Fibroblast of villous mesenchyme (primary cell): ENCODE measurements at places on chromosomes 1 and 21. TPM values are rescaled to one million over a fixed set of nuclear protein-coding genes. Genes with fewer than 3 reads are reported as not detected.
A peak's percentile ranks its signal among the peaks of the same experiment; 100 is the strongest.

DNA sequence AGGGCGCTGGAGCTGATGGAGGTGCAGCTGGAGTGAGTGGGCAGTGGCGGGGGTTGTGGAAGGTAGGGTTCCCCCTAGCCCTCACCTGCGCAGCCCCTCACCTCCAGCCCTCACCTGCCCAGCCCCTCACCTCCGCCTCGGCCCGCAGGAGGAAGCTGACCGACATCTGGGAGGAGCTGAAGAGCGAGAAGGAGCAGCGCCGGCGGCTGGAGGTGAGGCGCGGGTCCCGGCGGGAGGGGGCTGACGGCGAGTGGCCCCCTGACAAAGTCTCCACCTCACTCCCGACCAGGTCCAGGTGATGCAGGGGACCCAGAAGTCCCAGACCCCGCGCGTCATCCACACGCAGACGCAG lies 2.7 kb downstream of the EVA1B start:
- DNase-seq = no peak

- DNase-seq = peak; percentile 88
These were observed 47.8 kb downstream of the SKI start for GRCh38 chr1:2275796-2276536.

DNA sequence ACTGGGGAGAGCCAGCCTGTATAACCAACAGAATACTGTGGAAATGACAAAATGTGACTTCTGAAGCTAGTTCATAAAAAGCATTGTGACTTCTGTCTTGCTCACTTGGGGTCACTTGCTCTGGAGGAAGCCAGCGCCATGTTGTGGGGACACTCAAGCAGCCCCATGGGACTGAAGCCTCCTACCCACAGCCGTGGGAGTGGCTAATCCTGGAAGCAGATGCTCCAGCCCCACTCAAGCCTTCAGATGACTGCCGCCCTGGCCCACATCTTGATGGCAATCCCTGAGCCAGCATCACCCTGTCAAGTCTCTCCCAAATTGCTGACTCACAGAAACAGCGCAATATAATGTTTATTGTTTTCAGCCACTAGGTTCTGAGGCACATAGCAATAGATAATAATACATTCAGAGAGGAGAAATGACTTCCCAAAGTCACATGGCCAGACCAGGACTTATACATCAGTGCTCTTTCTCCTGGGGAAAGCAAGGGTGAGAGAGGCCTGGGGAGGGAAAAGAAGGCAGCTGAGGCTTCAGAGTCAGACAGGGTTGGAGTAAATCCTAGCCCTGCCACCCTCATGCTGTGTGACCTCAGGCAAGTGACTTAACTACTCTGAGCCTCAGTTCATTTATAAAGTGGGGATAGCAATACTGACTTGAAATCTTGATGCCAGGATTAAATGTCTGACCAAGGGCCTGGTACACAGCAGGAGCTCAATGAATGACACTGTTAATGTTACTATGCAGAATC lies 5.0 kb upstream of the TNFRSF8 start:
- no peak for DNase-seq

DNA sequence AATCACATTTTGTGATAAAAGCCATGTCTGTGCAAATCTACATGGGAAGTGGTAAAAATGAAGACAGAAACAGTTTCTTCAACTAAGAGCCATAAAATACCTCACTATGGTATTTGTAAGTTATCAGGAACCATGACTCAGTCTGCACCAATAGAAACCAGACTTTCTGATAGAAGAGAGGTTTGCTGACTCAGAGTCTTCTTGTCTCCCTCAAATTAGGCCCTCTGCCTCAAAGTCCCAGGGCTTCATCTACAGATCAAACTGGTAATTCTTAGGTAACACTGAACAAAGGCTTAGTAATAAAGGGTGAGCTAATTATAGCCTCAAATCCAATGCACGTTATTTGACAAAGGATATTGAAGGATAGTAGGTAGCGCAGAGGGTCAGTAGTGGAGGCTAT lies 30.9 kb upstream of the SSX2IP start:
- peak; percentile 61 for DNase-seq

GRCh38 chr1:217674028-217674729 lies 43.0 kb downstream of the SPATA17 start:
- DNase-seq = no peak

GRCh38 chr1:197463142-197463541 lies 195.1 kb downstream of the CRB1 start:
- no peak for DNase-seq

DNA sequence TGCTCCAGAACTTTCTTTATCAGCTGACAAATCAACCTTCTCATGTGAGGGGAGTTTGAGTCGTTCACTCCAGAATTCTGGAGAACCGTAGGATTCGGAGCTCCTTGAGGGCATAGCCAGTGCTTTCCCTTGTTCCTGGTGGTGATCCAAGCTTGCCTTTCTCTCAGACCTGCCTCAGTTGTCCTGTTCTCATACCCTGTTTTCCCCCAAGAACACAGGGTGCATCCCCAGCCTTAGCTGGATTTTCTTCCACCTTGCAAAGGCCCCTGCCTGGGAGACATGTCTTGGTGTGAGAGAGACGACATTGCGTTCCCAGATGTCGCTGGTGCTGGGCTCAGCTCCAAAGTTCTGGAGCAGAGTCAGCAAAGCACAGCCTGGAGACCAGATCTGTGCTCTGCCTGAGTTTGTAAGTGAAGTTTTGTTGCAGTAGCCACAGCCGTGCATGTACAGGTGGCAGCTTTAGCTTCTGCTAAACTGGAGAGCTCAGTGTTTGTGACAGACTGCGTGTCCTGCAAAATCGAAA lies 40.0 kb downstream of the ABCG1 start:
- no peak for DNase-seq

DNA sequence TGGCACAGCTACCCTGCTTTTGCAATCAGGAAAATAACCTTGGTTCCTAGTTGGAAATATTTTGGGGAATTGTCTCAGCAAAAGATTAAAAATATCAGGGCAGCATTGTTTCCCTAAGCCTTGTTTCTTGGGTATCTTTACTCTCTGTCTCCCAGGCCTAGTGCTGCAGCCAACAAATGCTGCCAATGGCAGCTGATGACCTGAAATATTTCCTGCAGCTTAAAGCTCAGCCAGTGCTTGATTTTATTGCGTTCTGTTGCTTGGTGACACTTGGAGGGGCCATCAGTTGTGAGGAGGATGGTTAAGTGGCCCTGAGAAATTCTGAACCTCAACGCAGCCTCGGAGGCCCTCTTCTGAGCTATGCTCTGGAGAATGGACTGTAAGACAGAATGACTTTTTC lies 59.4 kb upstream of the B3GALT5 start:
- no peak for DNase-seq

IVL gene
- not detected in 2 replicates for total RNA-seq

PLA2G2A gene
- not detected in 2 replicates for total RNA-seq

TPTE gene
- 0.32 and 0.43 TPM in 2 replicates for total RNA-seq

CHIA gene
- not detected in 2 replicates for total RNA-seq

FOXO6 gene
- not detected in 2 replicates for total RNA-seq

MAP10 gene
- total RNA-seq = 1.9 and 2.2 TPM in 2 replicates

PDC gene
- 0.43 TPM in 1 of 2 replicates, not detected in the other for total RNA-seq

C1QTNF12 gene
- 0.32 and 0.43 TPM in 2 replicates for total RNA-seq

S1PR1 gene
- total RNA-seq = 9.9 and 12.9 TPM in 2 replicates
